NCI-H2107 (cell line): ENCODE measurements at places on chromosomes 7 and 10.

DNA sequence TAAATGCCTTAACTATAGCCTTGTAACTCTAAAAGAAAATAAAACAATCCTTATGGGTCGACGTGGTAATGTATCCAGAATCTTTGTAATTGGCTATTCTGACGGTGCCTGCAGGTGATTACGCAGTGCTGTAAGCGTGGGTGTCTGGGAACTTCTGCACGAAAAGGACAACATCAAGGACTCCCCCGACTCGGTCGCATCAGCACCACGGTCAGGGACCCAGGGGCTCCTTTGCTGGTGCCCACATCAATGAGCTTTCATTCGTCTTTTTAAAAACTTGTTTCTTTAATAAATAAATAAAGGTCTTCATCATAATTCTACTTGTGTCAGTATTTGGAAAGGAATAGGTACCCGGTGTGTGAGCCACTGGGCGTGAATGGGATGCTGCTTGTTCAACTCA lies 13.2 kb downstream of the MKI67 start:
- no peak for DNase-seq

GRCh38 chr7:158291998-158292397 lies 295.6 kb downstream of the PTPRN2 start:
- no peak for DNase-seq

- no peak for DNase-seq
Measured at GRCh38 chr7:135206941-135207391, 4.4 kb downstream of the WDR91 start.

GRCh38 chr7:17474724-17475344 lies 176.4 kb downstream of the AHR start:
- no peak for DNase-seq

- DNase-seq = peak; percentile 22
Measured at GRCh38 chr7:108497082-108497725, 28.7 kb downstream of the PNPLA8 start.

DNA sequence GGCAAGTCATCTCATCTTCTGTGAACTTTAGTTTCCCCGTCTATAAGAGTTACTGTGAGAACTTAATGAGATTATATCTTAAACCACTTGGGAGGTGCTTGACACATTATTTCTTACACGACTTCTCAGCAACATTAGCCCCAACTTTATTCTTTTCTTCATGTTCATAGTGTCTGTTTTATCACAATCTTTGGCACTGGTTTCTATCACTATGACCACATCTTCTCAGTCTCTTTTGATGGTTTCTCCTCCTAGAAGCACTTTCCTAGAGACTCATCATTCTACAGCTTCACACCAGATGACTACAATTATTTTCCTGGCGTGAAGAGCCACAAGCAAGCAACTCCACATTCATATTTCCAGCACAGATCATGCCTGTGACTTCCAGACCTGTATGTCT lies 26.5 kb upstream of the BET1 start:
- no peak for DNase-seq

DNA sequence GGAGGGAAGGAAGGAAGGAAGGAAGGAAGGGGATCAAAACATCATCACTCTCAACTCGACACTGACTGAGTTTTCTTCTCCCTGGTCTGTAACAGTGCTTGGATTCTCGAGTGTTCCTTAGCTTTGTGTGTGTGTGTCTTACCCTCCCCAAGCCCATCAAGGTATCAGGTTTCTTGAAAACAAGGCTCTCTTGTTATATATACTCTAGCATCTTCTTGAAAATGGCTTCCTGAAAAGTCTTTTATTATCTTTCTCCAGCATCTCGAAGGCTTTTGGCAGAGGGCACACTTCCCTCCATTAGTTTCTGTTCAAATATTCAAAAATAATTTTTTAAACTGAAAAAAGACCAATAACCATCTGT lies 13.4 kb downstream of the SERPINE1 start:
- DNase-seq = no peak
